ENCODE measurements at places on chromosomes 4 and X.

- peak; percentile 29 for DNase-seq
These were observed 29.0 kb downstream of the REELD1 start for GRCh38 chr4:146243141-146243882.

DNA sequence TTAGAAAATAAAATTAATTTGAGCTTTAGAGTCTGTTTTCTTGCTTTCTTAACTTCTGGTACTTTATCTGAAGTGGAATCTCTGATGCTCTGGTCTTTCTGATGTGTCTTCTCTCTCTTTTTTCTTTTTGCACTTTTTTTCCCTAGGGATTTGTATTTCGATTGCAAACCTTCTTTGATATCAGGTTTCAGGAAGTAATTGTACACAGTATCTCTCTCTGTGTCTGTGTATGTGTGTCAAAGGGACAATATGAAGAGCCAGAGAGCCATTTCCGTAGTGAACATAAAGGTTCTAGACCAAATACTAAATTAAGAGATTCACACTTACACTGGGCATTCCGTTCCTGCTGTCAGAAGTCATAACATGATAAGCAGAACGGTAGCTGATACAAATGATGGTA lies 325.0 kb downstream of the PCDH7 start:
- DNase-seq = no peak

DNA sequence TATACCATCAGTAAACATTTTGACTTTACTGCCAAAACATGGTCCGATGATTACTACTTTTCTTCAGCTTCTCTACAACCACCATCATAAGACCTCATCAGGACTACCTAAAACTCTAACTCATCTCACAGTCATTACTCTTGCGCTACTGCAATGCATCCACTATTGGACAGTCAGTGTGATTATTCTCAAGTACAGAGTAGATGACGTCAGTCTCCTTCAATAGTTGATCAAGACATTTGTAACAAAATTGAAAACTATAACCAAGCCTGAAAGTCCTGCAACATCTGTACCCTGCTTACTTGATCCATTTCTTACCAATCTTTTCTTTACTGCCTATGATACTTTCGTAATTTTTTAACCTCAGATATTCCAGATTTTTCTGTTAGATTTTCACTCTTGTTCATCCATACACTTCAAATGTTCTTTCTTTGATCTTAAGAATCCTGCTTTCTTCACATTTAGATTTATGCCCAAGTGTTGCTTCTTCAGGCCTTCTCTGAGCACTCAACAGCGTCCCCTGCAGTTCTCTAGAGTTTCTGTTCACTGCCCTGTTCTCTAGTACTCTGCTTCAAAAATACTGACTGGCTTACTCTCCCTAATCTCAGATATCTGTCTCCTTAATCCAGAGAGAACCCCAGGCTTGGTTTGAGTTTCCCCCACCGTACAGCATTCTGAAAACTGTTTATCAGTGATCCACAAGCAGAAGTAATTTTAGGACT lies 1517.6 kb downstream of the STIM2 start:
- DNase-seq = no peak

GRCh38 chr4:153943738-153944415 lies 155.0 kb upstream of the SFRP2 start:
- DNase-seq = no peak

GRCh38 chrX:11908371-11908770 lies 150.3 kb downstream of the MSL3 start:
- DNase-seq = no peak

- no peak for DNase-seq
These were observed 104.7 kb downstream of the PRRG1 start for GRCh38 chrX:37453821-37454220.

DNA sequence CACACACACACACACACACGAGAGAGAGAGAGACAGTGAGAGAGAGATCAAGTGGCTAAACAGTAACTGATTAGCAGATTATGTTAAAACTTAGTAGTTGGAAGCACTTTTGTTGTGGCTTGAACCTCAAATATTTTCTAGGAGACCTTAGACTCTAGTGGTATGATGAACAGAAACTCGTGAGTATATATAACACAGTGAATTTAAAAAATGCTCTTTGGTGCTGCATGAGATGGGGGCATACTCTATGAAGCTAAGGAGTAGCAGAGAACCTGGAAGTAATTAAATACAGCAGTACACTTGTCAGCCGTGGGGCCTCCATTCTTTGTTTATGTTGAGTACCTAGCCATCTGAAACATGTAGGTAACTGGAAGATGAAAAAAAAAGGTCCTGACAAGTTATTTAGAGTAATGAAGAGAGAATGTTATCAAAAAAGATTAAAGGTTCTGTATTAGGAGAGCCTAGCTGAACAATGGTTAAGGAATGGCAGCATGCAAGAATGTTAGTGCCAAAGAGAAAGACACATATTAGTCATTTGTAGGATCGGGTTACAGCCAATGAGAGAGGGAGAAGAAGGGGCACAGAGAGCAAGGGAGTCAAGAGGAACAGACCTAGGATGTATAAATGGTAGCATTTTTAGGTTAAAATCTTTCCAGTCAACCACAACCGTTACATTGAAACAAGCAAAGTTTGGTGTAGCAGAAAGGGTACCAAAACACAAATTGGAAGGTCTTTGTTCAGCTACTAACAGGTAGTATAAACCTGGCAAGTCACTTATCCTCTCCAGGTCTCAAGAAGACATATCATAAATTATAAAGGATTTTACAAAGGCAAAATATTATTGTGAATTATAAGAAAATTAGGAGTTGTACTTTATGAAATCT lies 316.7 kb upstream of the DIPK2B start:
- DNase-seq = no peak

DNA sequence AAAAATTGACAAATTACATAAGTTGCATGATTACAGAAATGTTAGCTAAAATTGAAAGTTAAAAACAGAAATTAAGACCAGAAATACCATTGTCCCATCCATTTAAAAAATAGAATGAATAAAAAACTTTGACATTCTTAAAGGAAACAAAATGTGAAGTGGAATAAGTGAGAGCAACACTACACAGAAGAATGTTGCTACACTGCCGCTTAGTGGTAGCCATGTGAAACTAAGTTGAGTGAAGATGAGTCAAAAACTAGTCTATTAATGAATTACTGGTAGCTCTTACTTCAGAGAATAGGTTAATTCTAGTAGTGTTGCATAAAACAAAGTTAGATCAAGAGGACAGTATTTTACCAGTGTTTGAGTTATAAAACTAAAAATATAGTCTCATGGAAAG lies 571.0 kb upstream of the KLHL4 start:
- DNase-seq = no peak

- DNase-seq = no peak
These were observed 521.9 kb upstream of the BOD1L1 start for GRCh38 chr4:14149176-14150053.

DNA sequence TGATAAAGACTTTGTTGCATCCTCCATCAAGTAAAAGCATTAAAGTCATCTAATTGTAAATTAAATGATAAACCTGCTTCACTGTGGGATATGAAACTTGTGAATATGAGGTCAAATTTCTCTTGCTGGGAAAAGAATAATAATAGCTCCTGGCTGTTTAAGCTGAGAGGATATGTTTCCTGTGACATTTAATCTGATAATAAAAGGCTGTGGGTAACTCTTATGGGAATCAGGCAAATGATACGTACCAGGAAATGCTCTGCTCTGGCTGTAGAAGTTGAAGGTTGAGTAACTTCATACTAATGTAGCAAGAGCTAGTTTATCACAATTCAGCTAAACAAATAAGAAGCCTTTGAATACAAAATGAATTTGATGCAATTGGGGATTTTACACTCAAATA lies 574.6 kb downstream of the RAPGEF2 start:
- DNase-seq = no peak

DNA sequence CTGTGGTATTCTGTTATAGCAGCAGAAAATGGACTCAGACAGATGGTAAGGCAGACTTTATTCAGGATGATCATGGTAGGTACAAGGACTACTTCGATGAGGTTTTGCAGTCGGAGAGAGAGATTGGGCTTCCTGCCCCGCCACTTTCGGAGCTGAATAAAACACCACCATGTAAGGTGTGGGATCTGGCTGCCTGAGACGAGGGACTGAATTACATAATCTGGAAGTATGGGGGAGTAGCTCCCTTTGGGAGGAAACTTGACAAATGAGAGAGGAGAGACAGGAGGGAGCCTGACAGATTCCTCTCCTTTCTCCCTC lies 255.5 kb upstream of the GATB start:
- no peak for DNase-seq

- no peak for DNase-seq
These were observed 1176.2 kb downstream of the PCDH7 start for GRCh38 chr4:31896349-31896748.

DNA sequence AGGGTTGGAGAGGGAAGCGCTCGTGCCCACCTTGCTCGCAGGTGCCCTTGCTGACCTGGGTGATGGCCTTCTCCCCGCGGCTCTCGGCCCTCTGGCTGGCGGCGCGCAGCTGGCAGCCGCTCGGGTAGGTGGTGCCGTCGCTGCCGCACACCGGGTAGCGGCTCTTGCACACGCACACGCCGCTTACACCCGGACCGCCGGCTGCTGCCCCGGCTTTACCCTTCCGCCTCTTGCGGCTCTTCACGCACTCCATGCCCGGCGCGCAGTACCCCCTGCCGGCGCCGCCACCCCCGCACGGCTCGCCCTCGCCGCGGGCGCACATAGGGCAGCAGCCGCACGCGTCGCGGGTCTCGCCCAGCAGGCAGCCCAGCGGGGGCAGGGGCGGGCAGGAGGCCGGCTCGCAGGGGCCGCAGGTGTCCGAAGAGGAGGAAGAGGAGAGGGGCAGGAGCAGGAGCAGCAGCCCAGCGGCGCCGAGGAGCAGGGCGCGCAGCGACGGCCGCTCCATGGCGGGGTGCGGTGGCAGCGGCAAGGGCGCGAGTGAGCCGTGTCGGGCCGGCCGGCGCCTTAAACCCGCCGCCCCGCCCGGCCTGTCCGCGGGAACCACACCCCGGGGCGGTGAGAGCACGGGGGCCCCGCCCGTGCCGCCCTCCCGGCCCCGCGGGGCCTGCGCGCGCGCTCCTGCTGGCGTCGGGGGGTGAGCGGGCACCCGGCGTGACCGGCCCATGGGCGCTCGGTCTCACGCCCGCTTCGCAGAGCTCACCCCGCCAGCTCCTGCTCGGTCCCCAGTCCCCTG lies at the start of gene IGFBP7:
Gene IGFBP7, minus strand, starts transcription at position 539 of the 793 bp plus-strand sequence. Its CDS starts 34 bp downstream, at position 505.
- DNase-seq = no peak

GRCh38 chr4:21806991-21807390 lies 141.6 kb downstream of the KCNIP4 start:
- no peak for DNase-seq

DNA sequence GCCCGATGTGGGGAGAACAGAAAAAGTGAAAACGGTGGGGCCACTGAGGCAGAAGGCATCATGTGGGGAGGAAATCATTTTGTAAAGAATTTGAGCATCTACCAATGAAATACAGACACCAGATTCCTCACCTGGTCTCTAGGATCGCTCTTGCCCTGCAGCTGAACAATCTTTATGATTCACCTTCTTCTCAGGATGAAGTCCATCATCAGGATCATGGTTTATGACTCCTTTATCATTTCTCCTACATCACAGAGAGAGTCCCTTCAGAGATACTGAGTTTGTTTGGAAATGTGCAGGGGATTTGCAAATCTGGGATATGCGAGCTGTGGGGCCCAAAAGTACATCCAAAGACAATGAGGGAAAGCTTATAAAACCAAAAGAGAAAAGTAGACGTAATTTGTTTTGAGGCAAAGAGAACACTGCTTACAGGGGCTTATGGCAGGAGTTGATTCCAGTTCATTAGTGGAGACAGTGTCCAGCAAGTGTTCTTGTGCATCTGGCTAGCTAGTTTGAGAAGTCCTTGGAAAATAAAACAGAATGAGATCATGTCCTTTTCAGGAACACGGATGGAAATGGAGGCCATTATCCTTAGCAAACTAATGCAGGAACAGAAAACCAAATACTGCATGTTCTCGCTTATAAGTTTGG lies 15.3 kb upstream of the ANXA5 start:
- no peak for DNase-seq

GRCh38 chrX:29187264-29187663 lies 600.0 kb downstream of the IL1RAPL1 start:
- no peak for DNase-seq

GRCh38 chrX:134694333-134695322 lies 36.4 kb upstream of the PLAC1 start:
- DNase-seq = no peak

- no peak for DNase-seq
These were observed 346.2 kb downstream of the ARHGAP10 start for GRCh38 chr4:148078061-148078460.

- DNase-seq = no peak
These were observed 39.8 kb downstream of the GPM6A start for GRCh38 chr4:175772170-175772705.

GRCh38 chr4:102139932-102140331 lies 205.3 kb downstream of the SLC39A8 start:
- DNase-seq = no peak

- no peak for DNase-seq
These were observed 257.7 kb downstream of the RAPGEF2 start for GRCh38 chr4:159360549-159360948.

DNA sequence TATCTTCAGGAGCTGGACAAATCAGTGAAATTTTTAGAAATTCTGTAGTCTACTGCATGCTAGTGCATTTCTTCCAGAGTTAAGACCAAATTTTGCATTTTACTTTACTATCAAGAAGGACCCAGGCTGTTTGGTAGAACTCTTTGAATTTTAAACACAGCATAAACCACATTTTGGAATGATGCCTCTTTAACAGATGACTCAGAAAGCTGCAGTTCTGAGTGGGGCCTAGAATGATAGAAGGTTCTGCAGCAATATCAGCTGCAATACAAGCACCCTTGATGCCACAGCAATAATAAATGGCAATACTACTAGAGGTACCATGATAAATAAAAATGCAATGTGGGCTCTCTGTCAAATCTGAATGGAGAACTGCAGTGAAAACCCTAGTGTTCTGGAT lies 198.7 kb downstream of the TMA16 start:
- no peak for DNase-seq

DNA sequence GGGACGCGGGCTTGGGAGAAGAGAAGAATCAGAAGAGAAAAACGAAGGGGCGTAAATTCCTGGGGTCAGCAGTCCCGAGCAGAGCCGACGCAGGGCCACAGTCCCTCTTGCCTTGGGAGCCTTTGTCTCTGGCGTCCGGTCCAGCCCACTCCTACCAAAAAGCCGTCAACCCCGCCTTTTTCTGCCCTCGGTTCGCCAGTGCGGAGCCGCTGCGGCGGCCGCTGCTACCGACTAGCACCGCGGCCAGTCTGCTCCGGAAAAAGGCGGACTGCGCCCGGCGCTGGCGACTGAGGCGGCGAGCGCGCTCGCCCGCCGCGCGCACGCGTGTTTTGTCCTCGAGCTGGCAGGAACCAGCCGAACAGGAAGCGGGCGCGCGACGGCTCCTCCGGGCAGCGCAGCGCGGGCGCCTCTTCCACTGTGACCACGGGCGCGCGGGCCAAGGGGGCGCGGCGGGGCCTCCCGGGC lies 502 bp downstream of the HNRNPDL start:
- DNase-seq = no peak

Data from stimulated activated CD8-positive, alpha-beta memory T cell treated with anti-CD3 and anti-CD28 coated beads, Interleukin-15, amount 100 ng/mL, for 24 hours (primary cell).